ENCODE measurements at places on chromosomes 16 and 17.

- no peak for DNase-seq
Observed at GRCh38 chr17:32914181-32914580, 13.8 kb upstream of the TMEM98 start.

GRCh38 chr16:5722116-5722619 lies 624.6 kb upstream of the EEF2KMT start:
- DNase-seq, result no peak

- no peak for DNase-seq
Observed at GRCh38 chr17:9095390-9095789, 74.1 kb downstream of the NTN1 start.

DNA sequence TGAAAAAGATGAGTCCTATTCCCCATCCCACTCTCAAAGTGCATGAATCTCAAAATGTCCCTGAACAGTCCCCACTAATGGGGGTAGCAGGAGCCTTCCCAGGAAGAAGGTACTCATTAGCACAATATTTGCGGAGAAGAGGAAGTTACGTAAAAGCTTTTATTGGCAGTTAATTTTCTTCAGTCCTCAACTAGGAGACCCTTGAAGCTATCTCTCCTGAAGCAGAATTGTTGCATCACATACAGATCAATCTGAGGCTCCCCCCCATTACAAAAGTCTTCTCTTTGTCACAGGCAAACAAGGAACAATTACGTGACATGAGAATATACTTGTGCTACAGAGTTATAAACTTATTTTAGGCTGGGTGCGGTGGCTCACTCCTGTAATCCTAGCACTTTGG lies 14.2 kb downstream of the SLFN12L start:
- DNase-seq, result no peak

GRCh38 chr16:57113042-57113453 lies 20.7 kb downstream of the CPNE2 start:
- DNase-seq, result no peak

GRCh38 chr16:706189-707061 lies 824 bp upstream of the FBXL16 start:
- no peak for DNase-seq

DNA sequence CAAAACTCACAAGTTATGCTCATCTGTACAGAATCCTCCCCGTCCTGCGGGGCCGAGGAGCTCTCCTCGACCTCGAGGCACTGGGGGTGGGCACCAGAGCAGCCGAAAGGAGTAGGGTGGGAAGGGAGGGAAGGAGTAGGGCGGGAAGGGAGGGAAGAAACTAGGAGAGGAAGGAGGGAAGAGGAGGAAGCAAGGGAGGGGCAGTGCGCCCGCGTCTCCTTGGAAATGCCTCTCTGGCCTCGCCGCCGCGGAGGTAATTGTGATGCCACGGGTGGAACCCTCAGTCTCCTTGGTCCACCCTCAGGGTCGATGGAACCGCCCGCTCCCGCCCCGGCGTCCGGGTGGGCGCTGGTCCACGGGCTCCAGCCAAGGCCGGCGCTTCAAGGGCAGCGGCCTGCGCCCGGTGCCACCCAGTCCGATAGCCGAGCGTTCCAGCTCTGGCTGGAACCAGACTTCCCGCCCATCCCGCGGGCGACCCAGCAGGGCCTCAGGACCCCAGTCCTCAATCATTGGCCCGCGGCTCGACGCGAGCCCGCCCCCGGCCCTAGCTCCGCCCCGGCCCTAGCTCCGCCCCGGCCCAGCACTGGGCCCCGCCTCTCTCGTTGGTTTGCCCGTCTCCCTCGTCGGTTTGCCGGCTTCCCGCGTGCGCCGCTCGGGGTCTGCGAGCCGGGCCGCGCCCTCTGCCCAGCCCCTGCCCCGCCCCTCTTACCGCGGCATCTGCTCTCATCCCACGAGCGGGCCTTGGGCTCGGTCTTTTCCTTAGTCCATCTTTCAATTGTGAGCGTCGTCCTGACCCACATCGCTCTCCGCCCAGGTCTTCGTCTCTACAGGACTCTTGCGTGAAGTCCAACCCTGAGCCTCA lies 596 bp downstream of the PROCA1 start:
- peak; percentile 78 for DNase-seq

GRCh38 chr16:31347445-31347844 lies 7.5 kb upstream of the ITGAX start:
- no peak for DNase-seq

DNA sequence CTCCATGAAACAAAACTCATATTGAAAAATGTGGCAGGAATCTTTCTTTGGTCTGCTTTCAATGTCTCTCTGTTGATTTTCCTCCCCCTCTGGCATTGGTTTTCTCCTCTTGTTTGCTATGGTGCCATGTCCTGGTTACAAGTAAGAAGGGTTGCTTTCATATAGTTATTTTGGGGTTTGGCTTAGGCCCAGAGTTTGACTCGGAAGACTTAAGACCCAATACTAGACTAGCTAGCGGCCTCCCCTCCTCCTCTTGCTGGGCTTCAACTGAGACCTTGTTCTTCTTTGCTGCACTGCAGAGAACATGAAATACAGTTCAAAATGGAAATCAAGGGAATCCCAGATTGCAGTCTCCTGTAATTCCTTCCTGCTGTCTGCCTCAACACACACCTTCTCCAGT lies 30.0 kb upstream of the CLEC18A start:
- no peak for DNase-seq

All from stimulated activated CD8-positive, alpha-beta memory T cell treated with anti-CD3 and anti-CD28 coated beads, Interleukin-4, amount 100 ng/mL, for 4 hours (primary cell).